ENCODE measurements at places on chromosomes 3 and 15. TPM values are rescaled to one million over a fixed set of nuclear protein-coding genes. Genes with fewer than 3 reads are reported as not detected.

TP63 gene
- 29.6 TPM for total RNA-seq

DOCK3 gene
- 0.46 TPM for total RNA-seq

REC114 gene
- not detected for total RNA-seq

CCR2 gene
- 0.36 TPM for total RNA-seq

CELSR3 gene
- 0.14 TPM for total RNA-seq

INAFM2 gene
- 30.2 TPM for total RNA-seq

CFAP92 gene
- total RNA-seq = 0.07 TPM

YEATS2 gene
- total RNA-seq = 7.4 TPM

CTXND1 gene
- total RNA-seq = 0.07 TPM

TRH gene
- total RNA-seq = not detected

CPLX3 gene
- not detected for total RNA-seq

ADPRH gene
- total RNA-seq = 14.3 TPM

CORO2B gene
- total RNA-seq = 3.0 TPM

GRCh38 chr3:181105646-181106045 is 116.1 kb upstream of the DNAJC19 start:
- DNase-seq = no peak

- DNase-seq = no peak
These were observed 2.1 kb downstream of the LSAMP start for GRCh38 chr3:116443191-116443661.

DNA sequence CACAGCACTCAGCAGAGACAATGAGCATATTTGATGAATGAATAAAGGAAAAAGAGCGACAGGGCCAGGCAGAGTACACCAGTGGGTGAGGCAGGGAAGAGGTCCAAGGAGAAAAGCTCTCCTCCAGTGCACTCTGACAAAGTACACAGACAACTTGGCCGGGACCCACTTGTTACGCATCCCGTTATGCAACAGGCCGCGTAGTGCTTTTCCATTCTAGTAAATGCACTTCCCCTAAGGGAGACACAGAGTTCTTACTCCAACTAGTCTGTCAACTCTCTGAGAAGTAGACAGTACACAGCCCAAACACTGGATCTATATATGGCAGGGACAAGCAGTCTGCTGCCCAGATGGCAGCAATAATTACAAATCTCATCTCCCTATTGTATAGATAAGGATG is 18.5 kb downstream of the LARP6 start:
- peak; percentile 88 for DNase-seq

- no peak for DNase-seq
These were observed 372.1 kb downstream of the ROBO2 start for GRCh38 chr3:77412021-77412438.

DNA sequence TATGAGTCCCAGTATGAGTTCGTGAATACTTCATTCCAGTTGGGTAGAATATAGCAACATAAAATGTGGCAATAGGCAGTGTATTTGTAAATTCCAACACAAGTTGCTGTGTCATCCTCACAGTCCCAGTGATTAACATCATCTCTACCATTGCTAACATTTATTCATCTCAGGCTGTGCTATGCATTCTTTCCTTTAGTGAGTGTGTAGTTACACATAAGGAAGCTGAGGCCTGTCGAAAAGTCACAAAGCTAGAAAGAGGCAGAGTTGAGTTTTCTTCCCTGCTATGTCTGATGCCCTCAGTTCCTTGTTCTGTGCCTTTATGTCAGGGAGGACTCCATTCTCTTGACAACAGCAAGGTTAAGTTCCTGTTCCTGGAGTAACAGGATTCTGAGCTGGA is 96.4 kb downstream of the FNDC3B start:
- no peak for DNase-seq

DNA sequence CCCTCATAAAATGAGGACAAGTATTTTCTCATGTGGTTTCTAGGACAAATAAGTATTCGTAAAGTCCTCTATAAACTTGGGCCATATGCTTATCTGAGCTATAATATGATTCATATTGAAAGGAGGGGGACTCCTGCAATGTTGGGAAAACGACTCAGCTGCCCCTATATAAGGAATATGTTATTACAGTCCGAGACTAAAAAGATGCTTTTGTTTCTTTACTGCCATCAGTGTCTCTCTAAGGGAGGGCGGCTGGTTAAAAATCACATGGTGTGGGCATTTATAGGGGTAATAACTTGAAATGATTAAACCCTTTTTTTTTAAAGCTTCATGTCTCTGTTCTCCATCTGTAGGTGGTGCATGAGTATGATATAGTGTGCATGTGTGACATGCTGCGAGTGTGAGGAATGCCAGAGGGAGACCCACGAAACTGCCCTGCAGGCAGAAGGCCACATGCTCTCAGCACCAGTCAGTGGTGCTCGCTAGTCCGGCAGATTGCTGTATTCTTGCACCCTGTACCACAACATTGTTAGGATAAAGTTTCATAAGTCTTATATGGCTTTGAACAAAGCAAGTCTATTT is 256.0 kb upstream of the CTDSPL start:
- DNase-seq = no peak

- DNase-seq = no peak
These were observed 11.4 kb downstream of the TGM5 start for GRCh38 chr15:43255376-43255775.

GRCh38 chr3:53705774-53706173 is 140.4 kb downstream of the CHDH start:
- DNase-seq = no peak

DNA sequence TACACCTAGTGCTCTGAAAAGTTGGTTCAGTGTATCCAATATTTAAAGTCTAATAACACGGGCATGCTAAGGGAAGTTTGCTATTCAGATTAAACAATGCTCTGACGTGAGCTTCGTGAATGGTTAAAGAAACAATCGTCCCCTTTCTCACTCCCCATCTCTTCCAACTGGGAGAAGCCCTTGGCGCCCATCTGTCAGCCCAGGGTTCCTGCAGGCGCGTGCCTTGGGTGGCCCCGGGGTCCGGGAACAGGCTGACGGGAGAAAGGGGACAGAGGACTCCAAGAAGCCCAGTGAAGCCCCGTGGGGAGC is 413 bp downstream of the SEC22C start:
- no peak for DNase-seq

GRCh38 chr3:171804618-171805389 is 5.5 kb downstream of the PLD1 start:
- no peak for DNase-seq

DNA sequence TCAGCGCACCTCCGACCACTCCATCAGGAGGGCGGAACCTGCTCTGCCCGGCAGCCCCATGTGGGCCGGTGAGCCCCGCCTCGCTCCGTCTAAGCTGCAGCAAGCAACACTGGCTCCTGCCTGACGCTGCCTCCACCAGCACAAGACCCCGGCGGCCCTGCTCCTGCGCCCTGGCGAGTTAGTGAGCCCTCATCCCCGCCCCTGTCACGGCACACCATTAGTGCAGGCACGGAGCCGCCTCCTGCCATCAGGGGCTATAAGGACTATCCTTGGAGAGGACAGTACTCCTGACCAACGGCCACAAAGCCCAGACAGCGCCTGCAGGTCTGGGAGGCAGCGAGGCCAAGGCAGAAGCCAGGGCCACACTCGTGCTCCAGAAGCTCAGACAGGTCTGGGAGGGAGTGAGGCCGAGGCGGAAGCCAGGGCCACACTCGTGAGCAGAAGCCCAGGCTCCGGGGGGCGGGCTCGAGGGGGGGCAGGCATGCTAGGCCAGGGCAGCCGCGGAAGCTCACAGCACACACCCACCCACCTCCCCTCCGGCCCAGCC is 39.4 kb downstream of the TNK2 start:
- peak; percentile 57 for DNase-seq

GRCh38 chr3:101862416-101863165 is 13.3 kb downstream of the NFKBIZ start:
- DNase-seq = no peak

DNA sequence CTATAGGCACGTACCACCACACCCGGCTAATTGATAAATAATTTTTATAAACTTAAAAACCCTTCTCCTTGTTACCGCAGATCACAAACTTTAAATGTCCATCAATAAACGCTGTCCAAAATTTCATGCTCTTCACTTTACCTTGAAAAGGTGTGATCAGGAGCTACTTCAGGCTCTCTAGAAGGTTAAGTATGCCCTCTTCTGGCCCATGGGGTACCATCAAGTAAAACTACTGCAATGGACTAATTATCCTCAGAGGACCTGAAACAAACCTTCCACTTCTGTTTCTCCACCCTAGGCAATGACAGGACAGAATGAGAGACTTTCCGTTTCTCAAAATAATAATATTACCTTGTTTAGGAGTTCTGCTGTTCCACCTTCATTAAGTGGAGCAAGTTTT is 9.2 kb downstream of the LZTFL1 start:
- DNase-seq = no peak

DNA sequence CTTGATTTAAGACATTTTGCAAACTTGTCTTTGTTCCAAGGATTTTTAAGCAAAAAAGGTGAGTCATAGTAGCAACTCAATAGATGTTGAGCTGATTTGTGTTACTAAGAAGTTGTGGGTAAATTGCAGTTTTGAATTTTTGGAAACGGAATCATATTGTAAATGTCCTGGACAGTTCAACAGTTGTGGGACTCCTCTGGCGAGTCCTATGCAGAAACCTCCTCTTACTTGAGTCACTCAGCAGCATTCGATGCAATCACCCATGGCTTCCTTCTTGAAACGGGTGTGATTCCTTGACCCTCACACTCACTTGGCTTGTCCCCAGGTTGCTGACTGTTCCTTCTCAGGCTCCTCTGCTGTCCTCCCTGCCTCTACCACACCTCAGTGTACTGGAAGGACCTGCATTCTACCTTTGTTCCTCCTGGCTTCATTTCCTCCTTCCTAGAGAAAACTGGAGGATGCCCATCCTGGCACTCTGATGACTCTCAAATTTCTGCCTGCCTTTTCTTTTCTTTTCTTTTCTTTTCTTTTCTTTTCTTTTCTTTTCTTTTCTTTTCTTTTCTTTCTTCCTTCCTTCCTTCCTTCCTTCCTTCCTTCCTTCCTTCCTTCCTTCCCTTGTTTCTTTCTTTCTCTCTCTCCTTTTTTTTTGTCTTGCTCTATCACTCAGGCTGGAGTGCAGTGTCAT is 52.8 kb upstream of the DGKG start:
- peak; percentile 19 for DNase-seq

- no peak for DNase-seq
These were observed 21.8 kb upstream of the CLDN16 start for GRCh38 chr3:190366133-190366532.

DNA sequence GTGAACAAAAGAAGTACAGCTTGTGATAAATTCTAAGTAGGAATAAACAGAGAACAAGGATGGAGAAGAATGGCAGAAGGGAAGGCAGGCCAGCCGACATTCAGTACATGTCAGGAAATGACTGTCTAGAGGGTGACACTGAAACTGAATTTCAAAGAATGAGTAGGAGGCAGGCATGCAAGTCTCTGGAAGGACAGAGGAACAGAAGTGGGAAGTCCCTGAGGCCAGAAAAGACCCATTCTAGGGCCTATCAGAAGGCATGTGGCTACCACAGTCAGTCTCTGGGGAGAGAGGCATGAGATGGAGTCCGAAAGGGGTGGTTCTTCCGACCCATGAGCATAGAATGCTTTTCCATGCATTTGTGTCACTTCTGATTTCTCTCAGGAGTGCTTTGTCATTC is 243.5 kb upstream of the UBE2E2 start:
- no peak for DNase-seq

- no peak for DNase-seq
These were observed 32.0 kb upstream of the FURIN start for GRCh38 chr15:90836296-90836871.

DNA sequence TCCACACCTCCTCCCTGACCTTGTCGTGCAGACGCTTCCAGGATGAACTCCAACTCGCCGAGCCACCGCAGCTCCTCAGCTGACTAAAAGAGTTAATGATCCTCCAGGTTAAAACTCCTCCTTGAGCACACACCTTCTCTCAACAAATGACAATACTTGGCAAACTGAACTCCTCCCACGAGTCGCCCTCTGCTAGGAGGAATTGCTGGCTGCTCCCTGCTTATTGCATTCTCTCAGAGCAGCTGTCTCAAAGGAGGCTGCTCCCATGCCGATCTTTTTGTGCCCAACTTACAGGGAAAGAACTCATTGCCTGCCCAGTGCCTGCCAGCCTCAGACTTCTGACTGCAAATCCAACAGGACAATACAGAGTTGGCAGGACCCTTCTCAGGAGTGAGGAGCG is at the start of gene ATP13A4:
TSS of gene ATP13A4 (minus strand) at position 85 of the 400 bp plus-strand sequence. CDS start 96 bp downstream, outside the sequence.
- DNase-seq = no peak

DNA sequence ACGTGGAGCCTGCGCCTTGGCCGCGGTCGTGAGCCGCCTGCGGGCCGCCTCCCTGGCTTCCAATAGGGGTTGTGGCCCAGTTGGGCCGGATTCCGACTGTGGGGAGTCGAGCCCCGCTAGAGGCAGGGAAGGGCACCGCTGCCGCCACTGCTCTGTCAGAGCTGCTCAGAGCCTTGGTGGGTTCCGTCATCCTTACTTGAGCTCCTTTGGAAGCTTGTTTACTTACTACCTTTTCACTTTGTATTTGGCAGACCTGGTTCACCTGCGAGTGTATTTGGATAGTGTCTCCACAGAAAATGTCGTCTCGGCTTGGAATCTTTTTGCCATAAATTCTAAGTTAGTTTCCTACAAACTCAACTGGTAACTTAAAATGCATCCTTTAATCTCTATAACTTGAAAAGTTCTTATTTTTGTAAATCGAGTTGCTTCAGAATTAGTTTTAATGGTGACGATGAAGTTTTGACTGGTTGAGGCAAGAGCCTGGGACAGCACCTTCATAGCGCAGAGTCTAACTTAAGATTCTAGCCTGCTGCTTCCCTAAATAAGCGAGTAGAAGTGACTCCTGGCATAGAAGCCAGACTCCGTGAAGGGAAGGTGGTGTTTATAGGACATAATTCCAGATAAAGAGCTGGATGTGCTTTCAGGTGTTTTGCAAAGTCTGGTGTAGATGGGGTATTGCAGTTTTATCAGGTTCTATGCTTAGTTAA is 800 bp downstream of the DAG1 start:
- DNase-seq = no peak

GRCh38 chr15:74461847-74462511 is 1.0 kb upstream of the UBL7 start:
- no peak for DNase-seq

DNA sequence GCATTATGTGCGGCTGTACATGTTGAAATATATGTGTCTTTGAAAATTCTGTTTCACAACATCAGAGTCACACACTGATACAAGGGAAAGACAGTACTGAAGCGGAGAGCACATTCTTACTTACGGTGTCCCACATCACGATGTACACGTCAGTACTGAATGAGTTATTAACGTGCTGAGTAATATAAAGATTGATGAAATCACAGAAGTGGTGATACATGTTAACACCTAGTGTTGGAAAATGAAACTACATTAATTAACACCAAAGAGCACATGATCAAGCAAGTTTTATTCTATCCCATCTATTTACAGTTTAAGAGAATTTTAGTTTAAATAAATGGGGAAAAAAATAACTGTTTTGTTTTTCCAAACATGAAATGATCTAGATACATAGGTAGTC is 15.6 kb downstream of the EOGT start:
- DNase-seq = no peak

Measured in psoas muscle (tissue), 8 donors.